ENCODE measurements at places on chromosomes 2 and 18.

- DNase-seq, result no peak
Measured at GRCh38 chr18:57095884-57096283, 51.0 kb upstream of the BOD1L2 start.

GRCh38 chr2:59029058-59029457 lies 787.9 kb upstream of the FANCL start:
- DNase-seq, result no peak

- no peak for DNase-seq
Measured at GRCh38 chr2:120650022-120650644, 85.5 kb upstream of the GLI2 start.

- no peak for DNase-seq
Measured at GRCh38 chr2:16870491-16871076, 204.9 kb upstream of the CYRIA start.

DNA sequence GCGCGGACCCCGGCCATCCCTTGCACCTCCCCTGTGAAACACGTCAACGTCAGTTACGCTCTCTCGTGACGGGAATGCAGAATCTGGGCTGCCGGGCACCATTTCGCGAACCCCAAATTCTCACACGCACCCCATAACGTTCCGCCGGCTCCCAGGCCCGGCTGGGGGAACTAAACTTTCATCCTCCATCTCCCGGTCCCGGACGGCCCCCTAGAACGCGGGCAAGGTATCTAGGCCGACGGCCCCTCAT lies 544 bp downstream of the DNAJC27 start:
- no peak for DNase-seq

Measured in fibroblast of gingiva (primary cell).